ENCODE measurements at places on chromosomes 3 and 15.
A peak's percentile ranks its signal among the peaks of the same experiment; 100 is the strongest.

DNA sequence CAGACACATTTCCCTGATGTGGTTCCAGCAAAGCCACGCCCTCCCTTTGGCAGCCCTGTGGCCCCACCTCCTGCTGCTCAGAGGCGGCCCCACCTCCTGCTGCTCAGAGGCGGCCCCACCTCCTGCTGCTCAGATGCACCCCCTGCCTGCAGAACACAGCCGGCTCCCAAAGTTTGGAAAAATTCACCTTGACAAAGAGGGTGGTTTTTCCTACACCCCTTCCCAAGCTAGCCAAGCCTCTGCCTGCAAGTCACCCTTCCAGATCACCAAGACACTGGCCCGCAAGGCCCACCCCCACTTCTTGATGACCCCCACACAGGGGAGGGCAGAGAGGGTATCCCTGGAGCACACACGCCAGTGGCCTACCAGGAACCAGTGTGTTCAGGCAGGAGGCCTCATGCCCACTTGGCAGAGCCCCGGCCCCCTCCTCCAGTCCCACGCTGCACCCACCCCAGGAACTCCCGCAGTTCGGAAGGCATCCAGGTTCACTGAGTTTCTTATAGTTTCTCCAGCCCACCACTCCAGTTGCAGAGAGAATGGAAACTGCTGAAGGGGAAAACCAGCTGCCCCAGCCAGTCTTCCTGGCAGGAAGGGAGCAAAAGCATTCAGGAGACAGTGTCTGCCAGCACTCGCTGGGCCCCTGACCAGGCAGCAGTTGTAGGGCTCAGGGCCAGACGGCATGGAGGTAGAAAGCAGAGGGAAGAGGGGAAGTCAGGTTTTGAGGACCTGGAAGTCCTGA is 2.3 kb upstream of the HAPLN3 start:
- DNase-seq, result peak; percentile 50

GRCh38 chr3:5312290-5312689 is 124.8 kb downstream of the EDEM1 start:
- DNase-seq, result no peak

- DNase-seq, result no peak
Observed at GRCh38 chr3:115825046-115825445, 201.7 kb downstream of the GAP43 start.

DNA sequence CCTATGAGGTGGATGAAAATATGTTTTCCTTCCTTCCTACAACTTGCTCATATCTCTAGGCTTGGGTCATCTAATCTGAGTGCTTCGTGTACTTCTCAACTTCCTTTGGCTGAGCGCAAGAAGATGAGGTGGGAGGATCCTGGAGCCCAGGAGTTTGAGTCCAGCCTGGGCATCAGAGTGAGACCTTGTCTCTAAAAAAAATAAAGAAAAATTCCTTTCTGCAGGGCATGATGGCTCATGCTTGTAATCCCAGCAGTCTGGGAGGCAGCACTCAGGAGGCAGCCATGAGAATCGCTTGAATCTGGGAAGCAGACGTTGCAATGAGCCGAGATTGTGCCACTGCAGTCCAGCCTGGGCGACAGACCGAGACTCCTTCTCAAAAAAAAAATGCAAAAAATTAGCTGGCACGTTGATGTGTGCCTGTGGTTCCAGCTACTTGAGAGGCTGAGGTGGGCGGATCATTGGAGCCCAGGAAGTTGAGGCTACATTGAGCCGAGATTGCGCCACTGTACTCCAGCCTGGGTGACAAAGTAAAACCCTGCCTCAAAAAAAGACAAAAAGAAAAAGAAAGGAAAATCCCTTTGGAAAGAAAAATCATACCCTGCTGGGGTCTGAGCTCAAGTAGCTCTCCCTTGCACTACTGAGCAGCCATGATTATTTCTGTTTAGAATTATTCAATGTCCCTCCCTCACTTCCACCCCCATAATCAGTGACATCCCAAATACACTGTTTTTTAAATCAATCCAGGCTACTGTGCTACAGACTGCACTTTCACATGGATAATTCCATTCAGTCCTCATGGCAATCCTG is 28.0 kb upstream of the RAB11A start:
- no peak for DNase-seq

GRCh38 chr15:90644952-90645725 is 72.0 kb upstream of the BLM start:
- peak; percentile 23 for DNase-seq
